ENCODE measurements at places on chromosomes 7 and 10.
A peak's percentile ranks its signal among the peaks of the same experiment; 100 is the strongest.

DNA sequence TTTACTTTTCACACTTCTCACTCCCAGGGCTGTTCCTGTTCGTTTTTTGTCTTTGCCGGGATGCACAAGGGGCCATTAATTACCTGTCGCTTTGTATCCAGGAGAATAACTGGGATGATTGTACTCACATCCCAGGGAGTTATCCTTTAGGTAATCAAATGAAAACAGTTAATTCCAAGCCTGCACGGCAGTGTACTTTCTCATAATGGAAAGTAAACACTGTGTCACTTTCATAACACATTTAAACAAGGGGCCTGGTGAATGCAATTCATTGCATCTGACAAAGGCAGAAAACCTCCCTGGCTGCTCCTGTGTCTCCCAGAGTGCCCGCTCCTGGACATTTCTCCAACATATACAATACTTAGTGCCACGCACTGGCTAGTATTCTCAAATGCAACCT lies 138.7 kb upstream of the CELF2 start:
- DNase-seq, result no peak

DNA sequence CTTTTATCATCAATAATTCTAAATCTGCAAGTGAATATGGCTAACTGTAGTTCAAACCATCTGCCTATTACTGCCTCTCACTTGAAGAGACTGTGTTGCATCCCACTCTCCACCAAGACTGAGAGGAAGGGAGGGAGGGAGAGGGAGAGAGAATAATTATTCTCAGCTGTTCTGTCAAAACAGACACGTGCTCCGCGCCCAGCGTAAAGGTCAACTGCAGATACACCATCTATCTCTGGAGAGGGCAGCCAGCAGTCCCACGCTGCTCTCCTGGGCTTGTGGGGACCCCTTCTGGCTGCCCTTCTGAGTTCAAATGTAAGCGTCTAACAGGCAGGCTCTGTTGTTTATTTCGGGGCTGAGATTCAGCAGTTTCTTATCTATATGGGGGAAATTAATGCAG lies 625.5 kb upstream of the GALNT17 start:
- peak; percentile 3 for DNase-seq

DNA sequence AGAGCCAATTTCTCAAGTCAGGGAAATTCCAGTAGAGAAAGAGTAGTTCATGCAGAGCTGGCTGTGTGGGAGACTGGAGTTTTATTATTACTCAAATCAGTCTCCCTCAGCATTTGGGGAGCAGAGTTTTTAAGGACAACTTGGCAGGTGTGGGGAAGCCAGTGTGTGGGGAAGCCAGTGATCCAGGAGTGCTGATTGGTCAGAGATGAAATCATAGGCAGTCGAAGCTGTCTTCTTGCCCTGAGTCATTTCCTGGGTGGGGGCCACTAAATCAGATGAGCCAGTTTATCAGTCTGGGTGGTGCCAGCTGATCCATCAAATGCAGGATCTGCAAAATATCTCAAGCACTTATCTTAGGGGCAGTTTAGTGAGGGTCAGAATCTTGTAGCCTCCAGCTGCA lies 194.6 kb upstream of the NRG3 start:
- DNase-seq, result no peak

- DNase-seq, result no peak
Measured at GRCh38 chr10:11616021-11616420, 4.6 kb upstream of the USP6NL start.

All from fibroblast of the conjunctiva (primary cell).